ENCODE measurements at places on chromosomes 2 and 18. TPM values are rescaled to one million over a fixed set of nuclear protein-coding genes. Genes with fewer than 3 reads are reported as not detected.

TMEM247 gene
- total RNA-seq, result not detected

MOGAT1 gene
- total RNA-seq, result 35.9 TPM

GRCh38 chr2:32787207-32787606 lies 159.4 kb downstream of the TTC27 start:
- no peaks in the 10 kb centered on the region for H3K36me3 ChIP-seq
- DNase-seq, result no peak
- no peak overlapping the region for H3K27ac ChIP-seq
- H3K4me1 ChIP-seq, result no peaks in the 10 kb centered on the region
- H3K27me3 ChIP-seq, result no peaks in the 10 kb centered on the region

- H3K27me3 ChIP-seq, result no peaks in the 10 kb centered on the region
- no peak for DNase-seq
- no peaks in the 10 kb centered on the region for H3K36me3 ChIP-seq
- H3K4me1 ChIP-seq, result peaks cover 9% of the 10 kb centered on the region
- no peak overlapping the region for H3K4me3 ChIP-seq
- no peak overlapping the region for H3K27ac ChIP-seq
These were observed 161.4 kb downstream of the UXS1 start for GRCh38 chr2:106032676-106033075.

- H3K4me3 ChIP-seq, result no peak overlapping the region
- H3K27me3 ChIP-seq, result peaks cover 86% of the 10 kb centered on the region
- no peak overlapping the region for H3K27ac ChIP-seq
- no peaks in the 10 kb centered on the region for H3K36me3 ChIP-seq
- H3K4me1 ChIP-seq, result no peaks in the 10 kb centered on the region
These were observed 13.3 kb upstream of the GALNT14 start for GRCh38 chr2:31151501-31151900.
